Left renal cortex interstitium (tissue), 4 donors: ENCODE measurements at places on chromosomes 16 and 17.

DNA sequence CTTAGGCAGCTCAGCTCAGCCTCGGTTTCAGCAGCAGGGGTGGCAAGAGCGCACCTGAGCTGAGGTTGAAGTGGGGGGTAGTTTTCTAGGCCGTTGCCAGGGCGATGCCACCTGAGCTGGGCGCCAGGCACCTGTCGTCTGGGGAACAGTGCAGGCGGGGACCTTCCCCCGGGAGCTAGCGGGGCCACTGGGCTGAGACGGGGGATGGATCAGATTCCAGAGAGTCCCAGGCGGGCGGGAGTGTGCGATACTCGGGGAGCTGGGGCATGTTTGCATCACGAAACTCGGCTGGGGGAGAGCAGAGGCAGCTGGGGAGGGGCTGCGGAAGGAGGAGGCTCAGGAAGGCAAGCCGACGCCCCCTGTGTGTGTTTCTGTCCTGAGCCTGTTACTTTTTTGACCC lies 477 bp upstream of the CLDN9 start:
- DNase-seq: no peak

- DNase-seq: no peak
Measured at GRCh38 chr17:12952012-12952411, 65.8 kb downstream of the ELAC2 start.

GRCh38 chr17:4498461-4499397 lies at the start of gene SPNS2:
Gene SPNS2 (plus strand): TSS chr17:4498881. CDS start chr17:4499048, 167 bp downstream.
- no peak for DNase-seq

DNA sequence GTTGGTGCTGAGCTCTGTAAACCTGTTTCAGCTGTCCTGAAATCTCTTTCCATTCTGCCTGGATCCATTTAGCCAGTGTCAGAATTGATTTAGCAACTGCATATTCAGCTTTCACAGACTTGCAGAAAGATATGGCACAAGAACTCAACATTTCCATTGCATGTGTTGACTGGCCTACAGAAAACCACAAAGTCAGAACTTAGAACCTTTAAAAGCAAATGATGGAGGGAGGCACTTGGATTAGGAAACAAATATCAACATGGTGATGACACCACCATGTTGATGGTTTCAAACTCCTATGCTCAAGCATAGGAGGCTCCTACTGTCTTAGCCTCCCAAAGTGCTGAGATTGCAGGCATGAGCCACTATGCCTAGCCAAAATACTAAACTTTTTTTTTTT lies 52.3 kb upstream of the ARL6IP1 start:
- DNase-seq: no peak

DNA sequence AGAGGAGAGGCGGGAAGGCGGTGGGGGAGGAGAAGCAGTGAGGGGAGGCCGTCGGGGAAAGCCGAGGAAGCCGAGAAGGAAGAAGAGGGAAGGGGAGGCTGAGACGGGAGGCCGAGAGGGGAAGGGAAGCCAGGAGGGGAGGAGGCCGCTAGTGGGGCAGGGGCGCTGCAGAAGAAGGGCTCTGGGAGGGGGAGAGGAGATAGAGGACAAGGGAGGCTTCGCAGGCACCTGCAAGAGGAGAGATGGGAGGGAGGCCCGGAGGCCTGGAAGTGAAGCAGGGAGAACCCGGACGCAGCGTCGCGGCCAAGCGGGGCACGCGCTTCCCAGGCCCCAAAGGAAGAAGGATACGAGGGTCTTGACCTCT lies 2.3 kb downstream of the C17orf58 start:
- DNase-seq: peak; percentile 19

GRCh38 chr17:52237151-52237550 lies 78.6 kb upstream of the CA10 start:
- no peak for DNase-seq

GRCh38 chr16:68068926-68069325 lies 16.2 kb upstream of the NFATC3 start:
- no peak for DNase-seq

DNA sequence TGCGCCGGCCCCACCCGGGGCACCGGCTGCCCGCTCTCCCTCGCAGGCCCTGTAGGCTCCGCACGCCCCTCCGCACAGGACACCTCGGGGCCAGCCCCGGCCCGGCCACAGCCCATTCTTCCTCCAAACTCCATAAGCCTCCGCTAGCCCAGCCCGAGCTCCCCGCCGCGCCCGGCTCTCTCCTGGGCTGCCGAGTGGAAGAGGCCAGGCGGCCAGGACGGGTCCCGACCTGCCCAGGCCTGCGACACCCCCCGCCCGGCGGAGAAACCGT lies 397 bp downstream of the NCOR1 start:
- DNase-seq: no peak

GRCh38 chr17:68599091-68599490 lies 2.1 kb downstream of the FAM20A start:
- no peak for DNase-seq

GRCh38 chr17:8939496-8940334 lies 25.8 kb downstream of the PIK3R5 start:
- DNase-seq: no peak

DNA sequence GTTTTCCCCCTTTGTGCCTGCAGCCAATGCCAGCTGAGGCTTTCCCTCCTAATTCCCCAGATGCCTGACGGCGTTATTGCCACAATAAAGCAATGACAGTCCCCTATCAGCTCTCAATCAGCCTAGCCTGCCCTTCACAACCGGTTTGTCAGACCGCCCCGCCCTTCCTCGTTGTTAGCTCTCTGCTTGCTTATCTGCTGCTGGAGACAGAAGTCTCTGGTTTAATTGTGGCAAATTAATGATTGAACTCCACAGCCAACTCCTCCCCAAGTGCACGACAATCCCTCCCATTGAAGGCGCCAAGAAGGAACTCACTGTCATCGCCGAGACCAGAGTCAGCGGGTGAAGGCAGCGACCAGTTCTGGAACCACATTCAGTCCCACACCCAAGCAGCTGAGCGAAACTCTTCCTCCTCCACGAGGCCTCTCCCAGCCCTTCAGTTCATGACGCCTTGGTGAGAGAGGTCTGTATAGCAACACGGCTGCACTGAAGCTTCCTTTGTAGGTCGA lies 474.4 kb downstream of the SLC39A11 start:
- no peak for DNase-seq

GRCh38 chr16:65116818-65117430 lies 4.9 kb downstream of the CDH11 start:
- DNase-seq: no peak

DNA sequence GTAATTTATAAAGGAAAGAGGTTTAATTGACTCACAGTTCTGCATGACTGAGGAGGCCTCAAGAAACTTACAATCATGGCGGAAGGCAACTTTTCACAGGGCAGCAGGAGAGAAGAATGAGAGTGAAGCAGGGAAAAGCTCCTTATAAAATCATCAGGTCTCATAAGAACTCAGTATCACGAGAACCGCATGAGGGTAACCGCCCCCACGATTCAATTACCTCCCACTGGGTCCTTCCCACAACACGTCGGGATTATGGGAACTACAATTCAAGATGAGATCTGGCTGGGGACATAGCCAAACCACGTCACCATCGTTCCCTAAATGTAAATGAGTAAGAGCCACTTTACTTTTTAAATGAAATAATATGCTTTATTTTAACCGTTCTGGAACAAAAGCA lies 89.9 kb upstream of the NACA2 start:
- no peak for DNase-seq

DNA sequence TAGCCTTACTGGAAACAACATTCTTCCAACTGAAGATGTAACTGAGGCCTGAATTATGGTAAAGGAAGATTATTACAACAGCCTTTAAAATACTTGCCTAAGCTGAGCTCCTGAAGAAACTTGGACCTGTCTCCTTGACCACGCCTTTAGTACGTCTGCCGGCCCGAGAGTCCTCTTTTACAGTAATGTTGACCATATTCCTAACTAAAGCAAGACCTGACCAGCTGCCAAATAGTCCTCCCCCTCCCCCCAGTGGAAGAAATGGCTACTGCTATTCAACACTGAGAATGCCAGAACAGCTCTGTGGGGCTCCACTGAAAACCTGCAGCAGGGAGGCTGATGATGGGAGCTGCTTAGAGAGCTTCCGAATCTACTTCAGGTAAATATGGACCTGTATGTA lies 12.6 kb upstream of the FOXJ1 start:
- no peak for DNase-seq

DNA sequence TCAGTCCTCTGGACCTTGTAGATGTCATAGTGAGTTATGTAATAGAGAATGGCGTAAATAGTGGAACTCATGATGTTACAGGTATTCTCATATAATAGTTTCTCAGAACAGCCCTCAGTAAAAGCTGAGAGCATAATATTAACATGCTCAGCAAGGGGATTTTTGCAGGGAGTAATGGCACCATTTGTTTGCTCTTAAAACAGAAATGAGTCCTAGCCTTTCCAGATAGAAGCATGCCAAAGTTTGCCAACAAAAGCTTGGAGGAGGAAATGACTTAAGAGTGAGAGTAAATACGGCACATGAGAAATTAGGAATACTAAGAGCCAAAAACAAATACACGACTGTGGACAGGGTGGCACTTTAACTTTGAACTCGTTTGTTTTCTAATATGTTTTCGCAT lies 198.4 kb downstream of the ANKFN1 start:
- DNase-seq: no peak

- DNase-seq: no peak
Measured at GRCh38 chr16:10896723-10897122, 19.7 kb downstream of the CIITA start.

GRCh38 chr16:22206842-22207714 lies 1.0 kb downstream of the EEF2K start:
- no peak for DNase-seq

DNA sequence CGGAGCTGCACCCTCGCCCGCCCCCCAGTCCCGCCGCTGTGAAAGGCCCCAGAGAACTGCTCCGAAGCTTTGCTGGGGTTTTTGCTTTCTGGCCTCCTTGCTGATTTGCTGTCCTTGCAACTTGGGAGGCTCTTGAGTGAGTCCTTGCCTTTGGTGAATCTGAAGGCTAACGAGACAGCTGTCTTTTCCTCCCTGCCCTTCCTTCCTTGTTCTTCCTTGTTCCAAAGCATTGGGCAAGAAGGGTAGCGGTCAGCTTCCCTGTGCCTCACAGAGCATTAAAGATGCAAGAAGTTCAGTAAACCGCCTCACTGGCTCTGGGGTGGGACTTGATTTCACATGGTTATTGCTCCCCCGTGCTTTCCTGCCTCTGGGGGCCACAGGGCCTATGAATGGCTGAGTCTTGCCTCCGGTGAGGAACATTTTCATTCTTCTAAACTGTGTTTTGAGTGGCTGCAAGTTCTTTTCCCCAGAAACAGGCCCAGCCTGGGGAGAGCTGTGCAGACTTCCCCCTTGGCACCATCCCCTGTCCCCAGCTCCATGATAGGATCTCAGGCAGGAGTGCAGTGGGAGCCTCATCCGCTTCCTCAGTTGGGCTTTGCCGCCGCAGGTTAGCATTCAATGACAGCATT lies 1.4 kb downstream of the YPEL2 start:
- no peak for DNase-seq

DNA sequence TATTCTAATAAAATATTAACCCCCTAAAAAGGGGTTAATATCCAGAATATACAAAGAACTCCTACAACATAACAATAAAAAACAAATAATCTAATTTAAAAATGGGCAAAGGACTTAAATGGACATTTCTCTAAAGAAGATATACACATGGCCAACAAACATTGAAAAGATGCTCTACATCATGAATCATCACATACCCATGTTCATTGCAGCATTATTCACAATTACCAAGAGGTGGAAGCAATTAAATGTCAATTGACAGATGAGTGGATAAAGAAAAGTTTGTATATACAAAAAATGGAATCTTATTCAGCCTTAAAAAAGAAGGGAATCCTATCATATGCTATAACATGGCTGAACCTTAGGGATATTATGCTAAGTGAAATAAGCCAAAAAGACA lies 36.8 kb downstream of the CPD start:
- DNase-seq: no peak

- DNase-seq: no peak
Measured at GRCh38 chr17:61904094-61904710, 23.6 kb downstream of the INTS2 start.

DNA sequence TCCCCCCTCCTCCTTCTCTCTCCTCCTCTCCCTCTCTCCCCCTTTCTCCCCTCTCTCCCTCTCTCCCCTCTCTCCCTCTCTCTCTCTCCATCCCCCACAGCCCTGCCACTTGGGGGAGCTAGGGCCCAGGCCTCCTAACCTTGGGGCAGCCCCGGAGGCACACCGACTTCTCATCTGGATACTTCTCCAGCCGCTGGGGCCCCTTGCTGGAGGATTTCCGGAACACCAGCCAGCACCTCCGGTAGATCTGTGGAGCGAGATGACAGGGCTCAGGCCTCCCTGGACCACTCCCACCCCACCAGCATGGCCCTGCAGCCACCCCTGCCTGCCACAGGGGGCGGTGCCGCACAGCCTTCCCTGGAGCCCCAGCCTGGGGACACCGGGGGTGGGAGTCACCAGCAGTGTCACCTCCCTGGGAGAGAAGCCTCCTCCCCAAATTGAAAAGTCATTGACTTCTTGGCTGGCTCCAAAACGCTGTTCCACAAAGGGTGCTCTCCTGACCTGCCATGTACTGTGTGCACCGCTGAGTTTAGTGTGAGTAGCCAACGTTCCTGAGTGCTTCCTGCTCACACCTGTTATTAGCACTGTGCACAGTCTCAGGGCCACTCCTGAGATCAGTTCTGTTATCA lies 10.5 kb downstream of the DOK4 start:
- no peak for DNase-seq

DNA sequence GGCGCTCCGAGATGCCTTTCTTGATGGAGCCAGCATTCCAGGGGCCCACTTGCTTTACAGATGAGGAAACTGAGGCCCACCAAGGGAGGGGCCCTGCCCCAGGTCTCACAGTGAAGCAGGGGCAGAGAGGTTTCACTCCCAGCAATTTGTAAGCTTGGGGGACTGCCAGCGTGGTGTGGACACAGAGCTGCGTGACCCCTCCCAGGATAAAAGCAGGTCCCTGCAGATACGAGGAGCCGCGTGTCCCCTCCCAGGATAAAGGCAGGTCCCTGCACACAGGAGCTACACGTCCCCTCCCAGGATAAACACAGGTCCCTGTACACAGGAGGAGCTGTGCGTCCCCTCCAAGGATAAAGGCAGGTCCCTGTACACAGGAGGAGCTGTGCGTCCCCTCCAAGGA lies 11.7 kb downstream of the JPH3 start:
- no peak for DNase-seq

DNA sequence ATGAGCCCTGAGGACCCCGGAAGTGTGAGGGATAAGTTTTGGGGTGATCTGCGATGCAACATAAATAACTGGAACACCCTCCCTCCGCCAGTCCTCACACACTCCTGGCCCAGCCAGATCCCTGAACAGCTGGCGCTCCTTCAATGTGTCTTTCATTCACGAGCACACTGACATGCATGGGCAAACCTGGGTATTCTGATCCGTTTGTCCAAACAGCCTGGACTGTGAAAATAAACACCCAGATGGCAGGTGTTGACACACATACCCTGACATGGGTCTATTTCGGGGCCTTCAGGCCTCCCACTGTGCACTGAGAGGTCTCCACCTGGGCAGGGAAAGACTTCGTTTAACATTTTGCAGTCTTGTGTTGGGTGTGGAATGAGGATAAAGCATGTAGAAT lies 3.0 kb upstream of the CPNE2 start:
- no peak for DNase-seq

- DNase-seq: no peak
Measured at GRCh38 chr17:74520790-74521480, 10.3 kb downstream of the CD300LB start.

GRCh38 chr16:70704586-70704985 lies 18.7 kb upstream of the MTSS2 start:
- no peak for DNase-seq

GRCh38 chr16:25012525-25012991 lies 2.6 kb downstream of the ARHGAP17 start:
- no peak for DNase-seq
